Hindlimb muscle (tissue), 1 donor: ENCODE measurements at places on chromosomes 5 and 9.

DNA sequence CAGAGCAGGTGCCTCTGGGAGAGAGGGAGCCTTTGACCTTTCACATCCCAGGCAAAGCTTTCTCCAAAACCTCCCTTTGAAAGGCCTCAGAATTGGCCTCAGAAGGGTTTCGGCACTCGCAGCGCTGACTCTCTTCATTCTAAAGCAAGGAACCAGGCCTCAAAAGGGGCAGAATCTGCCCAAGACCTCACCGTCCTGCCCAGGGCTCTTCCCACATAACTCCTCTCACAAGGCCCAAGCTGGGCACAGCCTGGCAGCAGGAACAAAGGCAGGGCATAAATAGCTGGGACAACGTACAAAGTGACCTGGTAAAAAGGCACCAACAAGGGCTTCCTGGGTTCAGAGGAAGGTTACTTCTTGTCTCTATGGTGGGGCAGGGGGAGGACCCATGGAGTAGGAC lies 166.3 kb upstream of the FSTL4 start:
- no peak for DNase-seq

GRCh38 chr5:112122353-112122752 lies 296.7 kb downstream of the EPB41L4A start:
- DNase-seq = no peak

DNA sequence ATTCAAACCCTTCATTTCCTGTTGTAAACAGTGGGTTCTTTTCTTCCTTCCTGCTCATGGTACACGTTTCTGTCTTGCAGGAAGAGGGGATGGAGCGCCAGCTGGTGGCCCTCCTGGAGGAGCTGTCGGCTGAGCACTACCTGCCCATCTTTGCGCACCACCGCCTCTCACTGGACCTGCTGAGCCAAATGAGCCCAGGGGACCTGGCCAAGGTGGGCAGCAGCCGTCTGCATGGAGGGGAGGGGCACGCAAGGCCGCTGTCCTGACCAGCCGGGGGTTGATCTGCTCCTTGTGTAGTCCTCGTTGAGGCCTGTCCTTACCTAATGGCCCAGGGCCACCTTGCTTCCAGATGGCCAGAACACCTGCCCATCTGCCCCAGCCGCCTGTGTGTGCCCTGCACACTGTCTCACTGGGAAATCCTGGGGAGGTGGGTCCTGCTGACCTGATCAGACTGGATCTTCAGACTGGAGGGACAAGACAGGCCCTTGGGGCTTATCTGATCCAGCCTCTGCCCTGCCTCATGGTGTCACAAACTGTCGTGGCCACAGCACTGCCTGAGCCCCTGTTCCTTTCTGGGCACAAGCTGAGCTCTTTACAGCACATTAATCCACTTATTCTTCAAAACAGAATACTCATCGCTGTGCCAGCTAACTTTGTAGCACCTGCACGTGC lies 44.7 kb downstream of the LRSAM1 start:
- DNase-seq = no peak

GRCh38 chr5:176167800-176168199 lies 70.4 kb upstream of the SIMC1 start:
- DNase-seq = no peak

- DNase-seq = no peak
These were observed 158.6 kb upstream of the GLRA1 start for GRCh38 chr5:152083231-152083630.

DNA sequence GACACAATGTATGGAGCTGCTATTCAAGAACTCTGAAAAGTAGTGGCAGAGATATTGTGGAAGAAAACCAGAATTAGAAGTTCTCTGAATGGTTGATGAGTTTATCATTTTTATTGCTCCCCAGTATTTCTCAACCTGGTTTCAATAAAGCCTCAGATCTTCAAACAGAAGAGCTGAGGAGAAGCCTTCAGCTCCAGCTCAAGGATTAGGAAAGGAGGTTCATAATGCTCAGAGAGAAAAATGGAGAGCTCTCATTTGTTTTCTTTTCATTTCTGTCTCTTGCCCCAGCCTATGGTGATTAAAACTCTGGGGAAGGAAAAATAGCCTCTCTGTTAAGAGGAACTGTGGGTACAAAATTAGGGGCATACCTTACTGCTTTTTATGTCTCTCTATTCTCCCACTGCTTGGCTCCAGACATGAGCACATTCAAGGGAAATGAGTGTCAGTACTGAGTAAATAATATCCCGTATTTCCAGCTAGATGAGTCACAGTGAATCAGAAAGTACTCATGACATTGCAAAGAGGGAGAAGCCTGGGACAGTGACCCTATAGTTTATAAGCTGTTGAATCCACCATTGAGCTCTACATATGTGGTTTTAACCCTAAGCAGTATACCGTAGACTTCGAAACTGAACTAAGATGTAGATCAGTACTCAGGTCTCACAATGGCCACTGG lies 138.1 kb downstream of the EMB start:
- no peak for DNase-seq

- peak; percentile 44 for DNase-seq
These were observed 306.4 kb upstream of the PAPPA start for GRCh38 chr9:115847216-115847615.

GRCh38 chr5:73192370-73192769 lies 19.4 kb downstream of the TMEM174 start:
- DNase-seq = no peak

DNA sequence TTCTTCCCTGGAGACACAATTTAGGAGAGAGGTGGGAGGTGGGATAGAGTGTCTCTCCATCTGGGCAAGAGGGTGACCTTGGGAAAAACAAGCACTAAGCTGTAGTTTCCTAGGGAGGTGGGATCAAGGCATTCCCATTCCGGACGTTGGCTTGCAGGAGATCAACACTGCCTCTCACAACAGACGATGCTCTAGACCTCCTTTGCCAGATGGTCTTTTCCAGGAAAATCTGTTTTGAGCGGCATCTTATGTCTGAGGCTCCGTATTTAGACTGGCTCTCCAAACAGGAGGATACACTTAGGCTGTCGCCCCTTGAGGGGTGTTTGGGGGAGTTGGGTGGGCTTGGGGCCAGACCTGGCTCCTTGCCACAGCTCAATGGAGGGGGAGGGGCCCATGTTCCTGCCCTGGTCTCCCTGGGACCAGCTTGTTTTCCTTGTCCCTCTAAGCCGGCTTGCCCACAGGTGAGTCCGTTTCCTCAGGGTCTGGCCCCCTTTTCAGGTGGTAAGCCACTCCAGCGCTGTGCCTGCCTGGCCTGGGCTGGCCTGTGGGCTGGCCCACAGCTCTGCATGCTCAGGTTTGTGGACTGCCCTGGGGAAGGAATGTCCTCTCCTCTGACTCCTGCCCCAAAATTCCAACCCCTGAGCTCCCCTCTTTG lies 2.4 kb downstream of the PSD2 start:
- DNase-seq = no peak

DNA sequence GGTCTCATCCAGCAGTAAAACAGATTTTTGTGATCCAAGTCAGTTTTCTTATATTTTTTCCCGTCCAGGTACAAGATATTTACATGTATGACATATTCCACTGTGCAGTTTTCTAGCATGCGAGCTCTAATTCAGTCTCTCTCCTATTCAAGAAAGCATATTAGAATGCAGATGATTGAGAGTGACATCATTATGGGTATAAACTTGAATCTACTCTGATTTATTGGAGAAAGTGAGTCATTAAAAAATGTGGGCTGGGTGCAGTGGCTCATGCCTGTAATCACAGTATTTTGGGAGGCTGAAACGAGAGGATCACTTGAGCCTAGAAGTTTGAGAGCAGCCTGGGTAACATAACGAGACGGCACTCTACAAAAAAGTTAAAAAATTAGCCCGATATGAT lies 6.2 kb downstream of the FER start:
- DNase-seq = no peak

- no peak for DNase-seq
These were observed 2.8 kb downstream of the PURA start for GRCh38 chr5:140116716-140117115.

GRCh38 chr5:159655757-159656409 lies 260.4 kb upstream of the ADRA1B start:
- DNase-seq = no peak

- DNase-seq = no peak
These were observed 152.6 kb downstream of the RGS3 start for GRCh38 chr9:113616116-113616515.

- DNase-seq = no peak
These were observed 369.6 kb upstream of the GRAMD2B start for GRCh38 chr5:126053630-126054029.

- no peak for DNase-seq
These were observed 188.1 kb upstream of the IL12B start for GRCh38 chr5:159518371-159518770.

GRCh38 chr9:83060556-83060955 lies 2.4 kb downstream of the RASEF start:
- no peak for DNase-seq
